ENCODE measurements at places on chromosomes 3 and 15.

DNA sequence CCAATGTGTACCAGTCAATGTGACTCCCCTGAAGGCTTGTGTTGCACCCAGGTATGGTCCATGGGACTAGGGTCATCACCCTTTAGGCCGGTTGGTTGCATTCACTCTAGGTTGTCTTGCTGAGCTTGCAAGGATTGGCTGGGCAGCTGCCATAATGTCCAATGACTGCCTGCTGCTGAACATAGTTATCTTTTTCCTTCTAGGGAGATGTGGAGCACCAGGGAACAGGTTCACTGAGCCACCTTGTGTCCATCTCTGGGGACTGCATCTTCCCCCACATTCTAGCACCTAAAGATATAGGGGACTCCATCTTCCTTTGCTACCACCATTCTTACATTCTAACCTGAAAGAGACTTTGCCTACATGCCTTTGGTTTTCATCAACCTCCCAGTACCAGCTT lies 580.4 kb upstream of the TBL1XR1 start:
- peak; percentile 39 for DNase-seq

DNA sequence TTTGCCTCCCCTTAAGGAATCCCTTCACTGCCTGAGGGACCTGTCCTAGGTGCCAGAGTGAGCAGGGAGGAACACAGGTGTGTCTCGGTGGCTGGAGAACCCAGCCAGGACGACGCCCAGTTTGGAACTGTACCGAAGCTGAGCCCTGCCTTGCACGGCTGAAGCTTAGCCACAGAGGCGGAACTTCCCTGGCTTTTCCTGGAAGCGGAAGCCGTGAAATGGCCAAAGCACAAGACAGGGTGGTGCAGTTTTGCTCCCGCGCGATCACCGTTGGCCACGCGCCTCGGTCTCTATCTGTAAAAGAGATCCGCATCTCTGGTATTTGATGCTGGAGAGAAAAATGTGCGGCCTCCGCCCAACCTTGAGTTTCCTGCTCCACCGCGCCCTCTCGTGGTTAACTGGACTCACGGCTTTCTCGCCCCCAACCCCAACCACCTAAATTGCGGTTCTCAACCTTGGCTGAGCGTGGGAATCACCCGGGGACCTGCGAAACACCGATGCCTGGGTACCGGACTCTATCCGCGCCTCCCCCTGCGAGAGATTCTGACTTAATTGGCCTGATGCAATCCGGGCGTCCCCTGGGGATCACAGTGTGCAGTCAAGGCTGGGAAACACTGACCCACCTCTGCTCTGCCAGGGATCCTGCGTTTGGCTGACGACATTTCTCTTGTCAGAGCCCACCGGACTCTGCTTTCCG lies 70.7 kb upstream of the ABHD2 start:
- peak; percentile 66 for DNase-seq

DNA sequence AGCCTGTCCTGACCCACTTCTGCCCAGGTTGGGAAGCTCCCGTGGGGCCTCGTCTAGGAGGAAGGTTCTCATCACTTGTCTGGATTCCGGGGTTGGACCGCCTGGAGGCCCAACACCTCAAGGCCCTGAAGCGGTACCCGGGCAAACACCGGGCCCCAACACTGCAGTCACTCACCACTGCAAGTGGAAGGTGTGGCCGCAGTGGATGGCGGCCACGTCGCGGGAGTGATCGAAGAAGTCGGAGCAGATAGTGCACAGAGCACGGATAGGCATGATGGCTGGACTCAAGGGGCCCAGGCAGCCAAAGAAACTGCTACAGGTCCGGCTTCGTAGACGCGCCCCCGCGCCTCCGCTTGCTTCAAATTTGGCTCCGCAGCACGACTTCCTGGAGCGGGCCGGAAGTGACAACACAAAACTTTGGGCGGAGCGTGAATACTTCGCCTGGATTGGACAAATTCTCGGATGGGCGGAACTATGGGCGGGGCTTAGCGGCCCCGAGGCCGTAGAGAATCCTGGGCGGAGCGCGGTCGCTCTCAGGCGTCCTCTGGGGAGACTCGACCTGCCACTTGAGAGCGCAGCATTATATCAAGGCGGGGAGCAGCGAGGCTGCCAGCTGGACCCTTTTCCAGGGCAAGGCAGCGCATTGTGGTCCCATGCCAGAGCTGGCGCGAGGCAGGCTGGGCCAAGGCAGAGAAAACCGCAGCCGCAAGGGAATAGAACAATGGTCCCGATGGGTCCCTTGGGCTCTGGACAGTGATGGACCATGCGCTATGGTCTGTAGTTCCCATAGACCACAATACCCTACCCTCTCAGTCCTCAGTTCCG lies at the start of gene TRAIP:
TRAIP (minus strand) TSS at position 384 of the 825 bp plus-strand sequence; CDS start at position 273, 111 bp downstream.
- peak; percentile 79 for DNase-seq

GRCh38 chr3:178325330-178325729 lies 210.9 kb upstream of the KCNMB2 start:
- peak; percentile 15 for DNase-seq

DNA sequence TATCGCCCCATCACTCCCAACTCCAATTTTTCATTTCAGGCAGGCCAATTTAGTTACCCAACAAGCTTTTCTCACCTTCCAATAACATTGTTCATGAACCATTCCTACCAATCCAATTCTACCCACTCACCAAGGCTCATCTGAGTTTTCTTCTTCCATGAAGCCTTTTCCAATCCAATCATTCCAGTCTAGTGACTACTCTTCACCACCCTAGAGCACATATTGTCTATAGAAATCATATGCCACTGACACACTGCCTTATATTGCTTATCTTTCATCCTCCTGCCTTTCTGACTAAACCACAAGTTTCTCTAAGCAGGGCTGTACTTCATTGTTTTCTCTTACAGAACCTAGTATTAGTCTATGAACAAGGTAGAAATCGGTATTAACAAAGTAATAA lies 11.4 kb downstream of the CCDC14 start:
- DNase-seq: no peak

All from NCI-H1105 (cell line).